ENCODE measurements at places on chromosomes 7 and 10.
A peak's percentile ranks its signal among the peaks of the same experiment; 100 is the strongest.

GRCh38 chr7:1950452-1951158, 280.5 kb downstream of the ELFN1 start:
- no peak for DNase-seq

DNA sequence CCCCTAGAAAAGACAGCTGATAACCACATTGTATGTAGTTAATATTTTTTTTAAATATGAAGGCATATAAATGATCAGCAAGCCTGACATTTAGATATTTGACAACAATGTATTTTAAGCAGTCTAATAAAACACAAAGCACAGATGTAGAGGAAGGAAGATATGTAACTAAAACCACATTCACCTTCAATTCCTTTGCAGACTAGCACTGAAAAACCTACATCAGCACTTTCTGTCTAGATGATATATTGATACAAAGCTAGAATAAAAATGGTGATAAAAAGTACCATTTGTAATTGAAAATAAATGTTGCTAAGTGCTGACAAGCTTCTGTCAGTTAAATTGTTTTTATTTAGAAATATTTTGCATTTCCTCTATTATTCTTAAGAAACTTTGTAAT, 153.6 kb downstream of the IMMP2L start:
- no peak for DNase-seq

DNA sequence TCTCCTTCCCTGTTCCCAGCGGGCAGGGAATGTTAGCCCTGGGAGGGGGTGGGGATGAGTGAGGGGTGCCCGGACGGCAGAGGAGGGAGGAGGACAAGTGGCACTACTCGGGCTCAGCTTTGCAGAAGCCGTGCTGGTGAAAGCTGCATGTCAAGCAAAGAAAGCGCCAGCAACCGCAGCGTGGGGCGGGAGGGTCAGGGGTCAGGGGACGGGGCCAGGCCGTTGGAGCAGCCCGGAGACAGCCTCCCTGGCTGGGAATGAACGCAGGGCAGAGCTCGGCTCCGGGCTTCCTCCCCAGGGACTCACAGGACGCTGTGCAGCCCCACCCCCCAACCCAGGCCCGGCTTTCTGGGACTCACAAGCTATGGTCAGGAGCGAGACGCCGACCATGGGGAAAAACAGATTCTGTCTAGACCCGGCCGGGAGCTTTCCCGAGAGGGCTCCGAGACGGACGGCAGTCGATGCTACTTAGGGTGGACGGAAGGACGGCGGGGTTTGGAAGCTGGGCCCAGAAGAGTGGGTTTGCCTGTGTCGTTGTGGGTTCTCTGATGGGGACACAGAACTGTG, 113.4 kb downstream of the VIPR2 start:
- no peak for DNase-seq

DNA sequence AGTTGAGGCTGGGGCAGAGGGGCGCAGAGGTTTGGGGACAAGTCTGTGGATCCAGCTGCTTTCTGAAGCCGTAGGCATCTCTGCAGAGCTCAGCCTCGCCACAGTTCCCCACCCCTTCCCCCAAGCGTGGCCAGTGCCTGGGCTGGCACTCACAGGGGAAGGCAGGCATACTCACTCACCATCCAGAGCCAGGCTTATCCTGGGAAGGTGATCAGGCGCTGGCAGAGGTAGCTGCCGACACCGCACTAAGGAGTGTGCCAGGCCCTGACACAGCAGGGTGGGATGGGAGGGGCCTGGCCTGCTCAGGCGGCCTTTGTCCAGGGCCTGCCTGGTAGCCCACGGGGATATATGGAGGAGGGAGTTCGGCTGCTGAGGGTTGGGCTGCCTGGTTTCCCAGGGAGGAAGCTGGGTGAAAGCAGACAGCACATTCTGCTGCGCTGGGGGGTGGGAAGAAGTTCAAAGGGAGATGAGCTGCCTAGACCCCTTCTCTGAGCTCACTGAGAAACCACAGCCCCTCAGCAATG, 15.9 kb downstream of the VSIR start:
- DNase-seq: peak; percentile 71

GRCh38 chr10:125605167-125605566, 77.8 kb downstream of the TEX36 start:
- DNase-seq: no peak

- no peak for DNase-seq
Measured at GRCh38 chr7:139345042-139345441, 3.9 kb downstream of the FMC1 start.

GRCh38 chr7:20596653-20597052, 18.8 kb upstream of the ABCB5 start:
- DNase-seq: no peak

DNA sequence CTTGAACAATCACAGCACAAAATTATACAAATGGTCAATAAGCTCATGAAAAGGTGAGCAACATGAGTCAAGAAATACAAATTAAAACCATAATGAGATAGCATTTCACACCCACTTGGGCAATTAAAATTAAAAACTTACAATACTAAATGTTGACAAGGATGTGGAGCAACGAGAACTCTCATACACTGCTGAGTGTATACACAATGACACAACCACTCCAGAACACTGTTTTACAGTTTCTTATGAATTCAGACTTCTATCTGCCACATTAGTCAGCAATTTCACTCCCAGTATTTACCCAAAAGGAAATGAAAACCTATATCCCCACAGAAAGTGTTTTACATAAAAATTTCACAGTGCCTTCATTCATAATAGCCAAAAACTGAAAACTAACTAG, 31.1 kb downstream of the GDI2 start:
- DNase-seq: no peak

DNA sequence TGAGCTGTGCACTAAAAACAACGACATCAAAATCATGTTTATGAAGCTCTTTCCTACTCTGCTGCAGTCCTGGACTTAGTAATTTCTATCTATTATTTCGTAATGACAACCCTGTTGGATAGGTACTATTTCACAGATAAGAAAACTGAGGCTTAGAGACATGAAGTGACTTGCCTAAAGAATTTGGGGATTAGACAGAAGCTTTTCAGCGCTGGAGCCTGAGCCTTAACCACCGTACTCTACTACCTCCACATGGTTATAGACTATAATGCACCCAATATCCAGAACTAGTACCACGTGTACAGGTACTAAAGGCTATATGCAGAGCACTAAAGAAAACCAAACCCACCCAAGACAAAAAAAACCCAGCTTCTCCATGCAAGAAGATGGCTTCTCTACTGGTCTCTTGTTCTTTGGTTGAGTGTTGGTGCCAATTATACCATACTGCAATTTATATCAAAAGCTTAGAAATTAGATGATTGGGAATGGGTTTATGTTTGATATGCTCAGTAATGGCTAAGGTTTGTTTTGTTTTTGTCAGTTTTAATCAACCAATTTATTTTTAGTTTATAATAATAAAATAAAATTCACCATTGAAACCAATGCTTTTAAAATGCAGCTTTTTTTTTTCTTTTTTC, 6.5 kb upstream of the SNX10 start:
- peak; percentile 70 for DNase-seq

DNA sequence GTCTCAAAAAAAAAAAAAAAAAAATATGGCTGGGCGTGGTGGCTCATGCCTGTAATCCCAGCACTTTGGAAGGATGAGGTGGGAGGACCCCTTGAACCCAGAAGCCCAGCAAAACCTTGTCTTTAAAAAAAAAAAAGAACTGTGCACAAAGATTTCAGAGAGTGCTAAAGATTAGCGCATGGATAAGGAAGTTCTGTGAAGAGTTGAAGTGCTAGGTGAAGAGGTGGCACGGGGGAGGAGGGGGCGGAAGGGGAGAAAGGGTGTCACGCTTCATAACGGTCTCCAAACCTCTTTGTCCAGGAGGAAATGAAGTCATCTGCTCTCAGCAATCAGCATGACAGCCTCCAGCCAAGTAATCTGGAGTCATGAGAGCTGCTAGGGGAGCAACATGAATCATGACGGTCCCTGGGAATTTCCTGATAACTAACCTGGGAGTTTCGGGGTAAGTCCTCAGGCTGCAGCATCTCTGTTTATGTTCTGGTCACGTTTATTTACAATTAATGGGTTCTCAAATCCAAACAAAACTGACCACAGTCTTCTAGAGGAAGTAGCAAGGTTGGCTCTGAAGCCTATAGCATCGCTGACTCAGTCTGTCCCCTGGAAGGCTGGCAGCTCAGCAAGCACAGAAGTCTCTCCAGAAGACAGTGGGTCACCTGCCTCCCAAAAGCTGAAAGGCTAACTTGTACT, 1.9 kb upstream of the PLAU start:
- DNase-seq: peak; percentile 79

GRCh38 chr10:69495666-69496065, 44.4 kb downstream of the TSPAN15 start:
- no peak for DNase-seq

GRCh38 chr10:113331961-113332360, 220.9 kb upstream of the HABP2 start:
- no peak for DNase-seq

GRCh38 chr10:126910798-126911197, 5.6 kb downstream of the DOCK1 start:
- no peak for DNase-seq

- no peak for DNase-seq
Measured at GRCh38 chr10:121919666-121920065, 8.2 kb downstream of the ATE1 start.

- DNase-seq: no peak
Measured at GRCh38 chr7:46572691-46573090, 651.6 kb upstream of the IGFBP3 start.

GRCh38 chr10:62147425-62147824, 121.2 kb downstream of the RTKN2 start:
- DNase-seq: no peak

DNA sequence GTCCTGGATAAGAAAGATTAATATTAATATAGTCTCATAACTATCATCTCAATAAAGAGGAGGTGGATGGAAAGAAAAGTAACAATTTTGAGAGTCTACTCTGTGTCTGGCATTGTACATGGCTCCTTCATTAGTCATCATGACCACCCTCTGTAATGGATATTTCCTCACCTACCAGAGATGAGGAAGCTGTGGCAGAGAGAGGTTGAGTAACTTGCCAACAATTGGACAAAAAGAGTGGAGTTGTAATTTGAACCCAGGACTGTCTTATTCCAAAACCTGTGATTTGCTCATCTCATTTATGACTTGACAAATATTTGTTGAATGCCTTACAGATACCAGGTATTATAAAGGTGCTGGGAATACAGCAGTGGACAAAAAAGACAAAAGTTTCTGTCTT, 2.1 kb upstream of the IDE start:
- no peak for DNase-seq

- DNase-seq: no peak
Measured at GRCh38 chr10:54656643-54657042, 144.4 kb downstream of the PCDH15 start.

DNA sequence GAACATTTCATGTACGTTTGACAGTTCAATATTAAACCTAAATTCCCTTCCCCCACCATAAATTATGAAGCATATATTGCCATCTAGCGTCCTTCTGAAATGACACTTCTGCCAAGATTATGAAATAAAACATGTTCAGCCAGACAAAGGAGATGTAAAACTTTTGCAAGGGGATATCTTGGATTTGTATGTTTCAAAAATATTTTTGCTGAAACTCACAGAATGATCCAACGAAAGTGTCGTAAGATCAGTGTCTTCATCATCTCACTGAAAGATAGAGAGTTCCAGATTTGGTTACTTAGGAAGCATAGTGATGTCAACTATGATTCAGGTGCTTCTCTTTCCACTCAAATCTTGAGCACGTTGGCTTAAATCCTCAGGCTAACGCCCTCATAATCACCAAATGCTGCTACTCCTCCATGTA, 904.3 kb downstream of the XPNPEP1 start:
- DNase-seq: no peak

- peak; percentile 62 for DNase-seq
Measured at GRCh38 chr10:69994262-69994661, 58.4 kb upstream of the MACROH2A2 start.

GRCh38 chr10:69337296-69338132, 59.2 kb downstream of the HK1 start:
- no peak for DNase-seq

- DNase-seq: no peak
Measured at GRCh38 chr7:124072603-124073309, 39.9 kb upstream of the TMEM229A start.

GRCh38 chr10:74500816-74501215, 325.6 kb upstream of the KAT6B start:
- DNase-seq: no peak

GRCh38 chr10:102555781-102556328, 52.1 kb downstream of the SUFU start:
- DNase-seq: no peak

- no peak for DNase-seq
Measured at GRCh38 chr10:63522995-63523394, 1.8 kb downstream of the REEP3 start.

- DNase-seq: no peak
Measured at GRCh38 chr10:129853562-129853903, 110.5 kb downstream of the EBF3 start.

DNA sequence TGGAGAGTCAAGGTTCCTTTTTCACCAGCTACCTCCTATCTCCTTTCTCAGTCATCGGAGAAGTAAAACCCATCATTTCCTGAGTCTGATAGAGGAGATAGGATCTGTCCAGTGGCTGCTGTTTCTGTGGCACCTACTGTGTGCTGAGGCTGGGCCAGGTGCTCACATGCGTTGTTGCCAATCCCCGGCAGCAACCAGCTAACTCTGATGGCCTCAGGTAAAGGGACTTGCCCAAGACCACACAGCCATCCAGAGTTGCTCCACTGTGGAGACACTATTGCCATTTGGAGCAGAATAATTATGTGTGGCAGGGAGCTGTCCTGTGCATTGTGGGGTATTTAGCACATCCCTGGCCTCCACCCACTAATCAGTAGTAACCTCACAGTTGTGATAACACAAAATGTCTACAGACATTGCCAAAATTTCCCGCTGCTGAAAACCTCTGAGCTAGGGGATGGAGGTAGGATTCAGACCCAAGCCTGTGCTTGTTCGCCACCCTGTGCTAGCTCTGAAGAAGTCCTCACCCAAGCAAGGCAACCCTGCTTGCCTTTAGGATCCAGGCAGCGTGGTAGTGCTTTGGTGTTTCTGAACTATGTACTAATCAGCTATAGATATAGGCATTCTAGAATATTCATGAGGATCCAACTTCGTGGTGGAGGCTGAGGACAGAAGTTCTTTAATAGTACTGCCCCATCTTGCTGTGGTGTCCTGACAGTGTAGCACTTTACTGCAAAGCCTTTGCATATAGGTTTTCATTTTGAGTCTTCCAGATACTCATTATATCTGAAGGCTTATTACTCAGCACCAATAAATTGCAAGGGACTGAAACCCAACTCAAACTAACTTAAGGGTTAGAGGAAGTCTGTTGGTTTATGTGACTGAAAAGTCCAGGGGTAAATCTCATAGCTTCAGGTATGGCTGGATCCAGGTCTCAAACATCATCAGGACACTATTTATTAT, 164.6 kb downstream of the GRK5 start:
- DNase-seq: no peak

GRCh38 chr7:95190515-95190914, 133.8 kb downstream of the PON1 start:
- DNase-seq: no peak

DNA sequence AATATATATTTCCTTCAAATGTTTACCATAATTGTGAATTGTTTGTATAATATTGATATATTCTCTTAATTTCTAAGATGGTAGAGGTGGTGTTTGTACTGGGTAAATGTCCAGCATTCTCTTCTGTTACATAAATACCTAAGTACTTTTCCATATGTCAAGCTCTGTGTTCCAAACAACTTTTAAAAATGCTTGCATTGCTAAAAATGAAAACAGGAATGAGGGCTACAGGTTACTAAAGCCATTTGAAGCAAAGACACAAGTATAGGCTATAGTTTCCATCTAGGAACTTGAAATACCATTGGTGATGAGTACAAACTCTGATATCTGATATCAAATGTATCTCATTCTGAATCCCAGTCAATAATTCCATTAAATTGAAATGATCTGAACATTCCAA, 233.6 kb upstream of the SORCS1 start:
- no peak for DNase-seq
